AG20443 (cell line): ENCODE measurements at places on chromosomes 3 and 15.

GRCh38 chr3:13235079-13235478 is 161.8 kb upstream of the IQSEC1 start:
- DNase-seq: no peak

DNA sequence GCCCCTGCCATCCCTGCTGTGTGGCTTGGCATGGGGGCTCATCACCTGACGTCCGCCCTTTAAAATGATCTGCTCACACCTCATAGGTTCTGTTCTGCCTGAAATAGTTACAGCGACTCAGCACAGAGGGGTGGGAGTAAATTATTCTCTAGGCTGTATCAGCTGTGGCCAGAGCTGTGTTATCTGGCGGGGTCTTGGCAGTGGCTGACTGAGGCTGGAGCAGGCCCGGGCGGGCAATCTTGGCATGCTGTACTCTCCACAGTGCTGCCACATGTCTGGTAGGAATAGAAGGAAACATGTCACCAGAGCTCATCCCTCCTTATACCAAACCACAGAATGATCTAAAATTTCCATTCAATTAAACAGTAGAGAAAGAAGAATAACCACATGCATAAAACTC is 499.9 kb upstream of the LMCD1 start:
- no peak for DNase-seq

- DNase-seq: no peak
Measured at GRCh38 chr3:36840453-36840921, 76.1 kb upstream of the DCLK3 start.

GRCh38 chr3:14894085-14894484 is 53.3 kb upstream of the NR2C2 start:
- DNase-seq: no peak

DNA sequence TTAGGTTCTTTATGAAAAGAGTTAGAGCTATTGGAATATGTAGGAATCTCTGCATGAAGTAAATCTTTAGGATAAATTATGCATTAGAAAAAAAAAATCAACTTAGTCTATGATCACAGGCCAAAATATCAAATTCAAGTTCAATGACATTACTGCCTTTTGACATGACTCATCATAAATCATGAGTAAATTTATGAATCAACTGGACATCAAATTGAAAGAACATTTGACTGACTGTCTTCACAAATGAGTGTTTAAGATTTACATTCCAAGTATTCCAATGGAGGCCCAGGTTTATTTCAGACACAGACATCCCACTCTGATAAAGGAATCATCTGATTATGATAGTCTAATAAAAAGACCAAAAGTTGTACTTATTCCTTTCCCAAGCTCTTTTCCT is 192.8 kb upstream of the TTC14 start:
- no peak for DNase-seq

DNA sequence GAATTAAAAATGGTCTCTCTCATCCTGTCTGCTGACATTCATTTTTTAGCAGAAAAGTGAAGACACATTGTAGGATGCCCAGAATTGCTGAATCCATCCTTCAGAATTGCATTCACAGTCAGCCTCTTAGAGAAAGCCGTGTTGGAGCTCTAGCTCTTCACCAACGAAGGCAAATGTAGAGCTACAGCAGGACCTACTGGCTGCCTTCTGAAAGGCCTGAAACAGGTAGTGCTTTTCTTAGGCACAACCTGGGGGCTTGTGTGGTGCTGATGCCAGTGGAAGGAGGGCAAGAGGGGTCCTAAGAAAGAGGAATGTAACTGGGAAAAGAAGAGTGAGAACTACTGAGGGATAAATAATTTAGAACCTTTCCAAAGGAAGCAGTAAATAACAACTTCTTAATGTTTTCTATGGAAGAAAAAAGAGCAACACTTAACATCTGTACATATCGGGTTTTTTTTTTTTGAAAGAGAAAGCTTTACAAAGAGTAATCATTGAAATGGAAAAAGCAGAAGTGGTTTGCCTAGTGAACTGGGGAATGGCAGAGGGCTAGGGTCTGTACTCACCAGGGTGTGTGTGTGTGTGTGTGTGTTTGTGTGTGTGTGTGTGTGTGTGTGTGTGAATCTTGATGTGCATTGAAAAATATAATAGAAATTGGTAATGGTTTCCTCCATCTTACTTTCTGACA is 297.8 kb downstream of the SATB1 start:
- DNase-seq: no peak

DNA sequence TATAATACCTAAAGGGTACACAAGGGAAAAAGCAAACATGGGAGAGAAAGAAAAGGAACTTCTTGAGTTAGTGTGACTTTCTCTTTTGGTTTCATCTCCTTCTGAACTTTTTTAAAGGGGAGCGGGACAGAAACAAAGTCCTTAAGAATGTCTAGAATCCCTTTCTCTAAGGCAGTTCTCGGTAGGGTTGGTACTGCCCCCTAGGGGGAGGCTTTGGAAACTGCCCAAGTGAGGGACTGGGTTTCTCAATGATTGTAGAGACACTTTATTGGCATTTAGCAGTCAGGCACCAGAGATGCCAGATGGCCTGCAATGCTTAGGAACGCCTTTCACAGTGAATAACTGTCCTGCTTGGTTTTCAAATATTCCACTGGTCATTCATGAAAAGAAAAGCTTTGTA is 172.7 kb downstream of the WDR72 start:
- DNase-seq: no peak

DNA sequence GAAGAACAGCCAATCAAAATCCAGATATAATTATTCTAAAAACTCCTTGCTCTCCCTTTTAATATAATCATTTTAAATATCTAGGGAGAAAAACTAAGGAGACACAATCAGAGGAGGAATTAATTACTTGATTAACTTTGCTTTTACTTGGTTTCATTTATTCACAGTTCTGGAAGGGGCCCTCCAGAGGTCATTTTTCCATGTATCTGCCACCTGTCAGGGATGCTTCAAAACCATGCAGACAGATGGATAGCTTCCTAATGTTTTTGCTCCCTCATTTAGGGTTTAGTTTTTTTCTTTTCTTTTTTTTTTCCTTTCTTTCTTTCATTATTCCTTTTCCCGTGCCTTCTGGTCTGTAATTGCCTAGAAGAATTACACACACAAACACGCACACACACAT is 438.1 kb upstream of the ARPP21 start:
- DNase-seq: no peak

GRCh38 chr3:19149368-19149767 is 1.1 kb downstream of the KCNH8 start:
- peak; percentile 26 for DNase-seq

DNA sequence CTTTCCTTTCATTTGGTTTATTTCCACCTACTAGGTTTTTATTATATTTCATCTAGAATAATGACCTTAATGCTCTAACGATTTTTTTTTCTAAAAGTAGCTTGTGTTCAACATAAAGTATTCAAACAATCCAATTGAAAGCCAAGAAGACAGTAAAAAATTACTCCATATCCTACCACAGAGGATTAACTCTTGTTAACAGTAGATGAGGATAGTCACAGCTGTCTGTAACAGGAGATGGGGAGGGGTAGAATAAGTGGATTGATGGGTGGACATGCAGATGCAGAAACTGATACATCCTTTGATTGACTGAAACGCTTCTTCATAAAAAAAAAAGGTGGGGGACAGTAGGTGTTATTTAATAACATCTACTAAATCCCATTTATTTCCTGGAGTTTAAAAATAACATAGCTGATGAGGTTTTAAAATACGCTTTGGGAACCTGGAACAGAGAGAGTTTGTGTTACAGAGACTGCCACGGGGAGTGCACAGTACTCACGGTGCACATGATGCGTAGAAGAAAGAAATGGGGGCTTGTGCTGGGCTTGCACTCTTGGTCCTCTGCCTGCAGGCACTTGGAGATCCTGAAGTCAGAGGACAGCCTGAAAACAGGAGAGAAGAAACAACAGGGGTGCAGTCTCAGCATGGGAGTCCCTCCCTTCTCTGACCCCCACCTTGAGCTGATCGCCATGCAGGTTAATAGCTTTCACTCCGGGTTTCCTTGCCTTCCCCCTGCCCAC is 226.7 kb downstream of the THSD4 start:
- no peak for DNase-seq

GRCh38 chr3:128153156-128154041 is at the start of gene EEFSEC:
TSS of gene EEFSEC (plus strand) at chr3:128153481. CDS start at chr3:128153508, 27 bp downstream.
- peak; percentile 90 for DNase-seq

DNA sequence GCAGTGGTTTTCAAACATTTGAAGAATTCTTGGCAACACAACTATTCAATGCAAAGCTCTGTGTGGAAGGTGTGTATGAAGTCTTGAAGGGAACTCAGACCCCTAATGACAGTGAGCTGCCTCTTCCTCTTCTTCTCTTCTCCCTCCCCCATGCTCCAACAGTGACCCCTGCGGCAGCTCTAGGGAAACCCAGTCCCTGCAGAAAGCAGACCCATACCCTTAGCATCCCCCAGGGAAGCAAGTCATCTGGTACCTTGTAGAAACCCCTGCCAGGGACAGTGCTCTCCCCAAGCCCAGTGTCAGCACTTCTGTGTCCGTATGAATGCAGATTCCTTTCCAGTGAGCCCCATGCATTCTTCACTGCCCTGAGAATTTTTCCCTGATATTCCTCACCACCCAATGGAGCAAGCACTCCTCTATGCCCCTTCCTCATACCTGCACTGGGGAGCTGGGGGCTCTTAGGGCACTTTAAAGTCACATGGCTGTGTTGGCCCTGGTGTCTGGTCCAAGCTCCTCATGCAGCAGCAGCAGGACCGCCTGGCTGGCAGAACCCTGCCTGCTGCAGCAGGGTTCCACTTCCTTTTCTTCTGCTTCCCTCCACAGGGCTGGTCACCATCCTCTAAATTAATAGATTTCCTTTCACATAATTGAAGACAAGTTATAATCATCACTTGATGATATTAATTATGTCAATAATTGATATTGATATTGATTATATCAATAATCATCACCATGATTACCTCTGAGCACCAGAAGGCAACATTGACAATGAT is 442.5 kb downstream of the EPHB1 start:
- no peak for DNase-seq

- no peak for DNase-seq
Measured at GRCh38 chr3:167843886-167844285, 108.4 kb downstream of the SERPINI1 start.

GRCh38 chr3:111627092-111627491 is 31.9 kb upstream of the ZBED2 start:
- no peak for DNase-seq

DNA sequence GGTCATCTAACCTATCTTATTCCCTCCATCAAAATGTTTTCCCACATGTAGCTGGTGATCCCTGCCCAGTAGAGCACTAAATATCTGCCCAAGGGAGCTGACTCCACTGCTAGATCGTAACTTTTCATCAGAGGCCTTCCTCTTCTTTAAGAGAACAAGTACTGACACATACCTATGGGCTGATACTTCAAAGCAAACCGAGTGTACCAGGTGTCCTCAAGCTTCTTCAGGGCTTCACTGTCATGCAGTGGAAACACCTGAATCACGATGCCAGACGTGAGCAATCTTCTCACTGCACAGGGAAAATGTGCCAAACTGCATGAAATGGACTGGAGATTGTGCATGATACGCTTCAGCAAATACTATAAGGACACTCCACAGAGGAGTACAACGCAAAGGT is 41.6 kb downstream of the ANO10 start:
- no peak for DNase-seq

DNA sequence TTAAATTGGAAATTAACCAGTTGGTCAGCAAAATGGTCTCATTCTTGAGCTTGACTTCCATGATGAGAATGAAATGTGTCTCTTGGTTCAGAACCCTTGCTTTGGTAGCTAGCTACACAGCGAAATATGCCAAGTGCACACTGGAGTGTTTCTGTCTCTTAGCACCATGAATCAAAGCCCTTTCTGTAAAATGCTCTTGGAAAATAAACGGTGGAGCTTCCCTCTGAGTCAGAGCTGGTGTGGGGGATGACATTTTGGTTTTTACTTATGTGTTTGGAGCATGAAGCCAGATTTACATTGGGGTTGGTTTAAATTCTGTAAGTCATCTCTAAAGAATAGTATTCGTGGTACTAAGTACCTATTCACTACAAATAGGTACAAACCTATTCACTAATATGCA is 85.1 kb upstream of the NANOGP8 start:
- no peak for DNase-seq

- DNase-seq: no peak
Measured at GRCh38 chr3:195757438-195757770, 36.6 kb downstream of the MUC20 start.

DNA sequence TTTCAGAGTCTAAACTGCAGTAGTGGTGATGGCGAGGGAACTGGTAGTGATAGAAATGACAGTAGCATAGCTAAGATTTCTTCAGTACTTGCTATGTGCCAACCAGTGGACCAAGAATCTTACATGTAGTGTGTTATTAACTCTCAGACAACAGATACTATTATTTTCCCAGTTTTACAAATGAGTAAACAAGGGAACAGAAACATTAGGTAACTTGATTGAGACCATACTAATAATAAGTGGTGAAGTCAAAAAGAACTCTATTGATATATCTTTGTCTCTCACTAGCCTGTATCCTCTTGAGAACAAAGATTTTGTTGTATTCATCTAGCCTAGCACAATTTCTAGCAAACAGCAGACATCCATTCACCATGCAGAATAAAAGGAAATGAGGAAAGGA is 250.1 kb downstream of the ZBTB20 start:
- no peak for DNase-seq

- no peak for DNase-seq
Measured at GRCh38 chr3:12395349-12396012, 88.8 kb upstream of the TSEN2 start.

DNA sequence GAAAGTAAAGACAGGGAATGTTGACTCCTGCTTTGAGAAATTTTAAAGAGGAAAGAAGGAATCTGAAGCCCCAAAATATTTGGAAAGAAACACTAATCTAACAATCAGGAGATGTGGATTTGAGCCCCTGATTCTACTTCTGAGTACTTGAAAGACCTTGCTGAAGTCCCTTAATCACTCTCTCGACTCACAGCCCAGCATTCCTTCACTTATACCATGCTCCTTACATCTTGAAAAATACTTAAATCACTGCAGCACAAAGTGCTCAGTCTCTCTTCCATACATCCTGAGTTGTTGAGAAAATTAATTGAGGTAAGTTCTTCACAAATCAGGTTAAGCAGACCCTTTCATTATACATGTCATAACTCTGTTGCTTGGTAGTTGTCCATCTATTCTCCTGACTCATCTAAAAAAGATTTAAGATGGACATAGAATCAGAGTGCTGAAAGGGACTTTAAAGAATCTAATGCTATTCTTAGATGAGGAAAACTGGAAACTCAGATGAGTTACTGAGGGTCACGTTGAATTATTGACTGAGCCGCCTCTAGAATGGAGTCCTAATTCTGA is 72.8 kb upstream of the THSD4 start:
- DNase-seq: no peak

DNA sequence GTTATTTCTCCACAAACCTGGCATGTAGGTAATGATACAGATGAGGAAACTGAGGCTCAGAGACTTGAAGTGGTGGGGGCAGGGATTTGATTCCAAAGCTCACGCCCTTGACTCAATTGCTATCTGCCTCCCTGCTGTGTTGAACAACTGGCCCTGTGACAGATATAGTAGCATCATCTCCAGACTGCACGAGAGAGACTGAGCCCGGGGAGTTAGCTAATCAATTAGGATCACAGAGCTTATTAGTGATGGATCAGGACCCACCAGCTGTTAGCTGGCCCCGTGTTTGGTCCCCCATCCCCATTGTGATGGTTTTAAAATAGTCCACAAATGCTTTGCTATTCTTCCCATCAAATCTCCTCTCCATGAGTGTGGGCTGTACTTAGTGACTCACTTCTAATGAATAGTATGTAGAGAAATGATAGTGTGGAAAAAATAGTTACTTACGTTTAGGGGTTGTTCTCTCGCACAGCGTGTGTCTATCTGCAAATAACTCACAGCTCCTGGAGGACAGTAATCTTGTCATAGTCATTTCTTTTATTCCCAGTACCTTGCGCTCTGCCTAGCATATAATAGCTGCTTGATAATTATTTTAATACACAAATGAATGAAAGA is 74.4 kb upstream of the KLF13 start:
- no peak for DNase-seq

- DNase-seq: no peak
Measured at GRCh38 chr3:134638385-134639030, 12.3 kb downstream of the KY start.
